ENCODE measurements at places on chromosomes 16 and 17. TPM values are rescaled to one million over a fixed set of nuclear protein-coding genes. Genes with fewer than 3 reads are reported as not detected.
A peak's percentile ranks its signal among the peaks of the same experiment; 100 is the strongest.

GRCh38 chr16:10647264-10647720 lies 47.4 kb downstream of the TEKT5 start:
- no peaks in the 10 kb centered on the region for H3K4me1 ChIP-seq
- H3K27ac ChIP-seq = no peak overlapping the region
- peaks cover 7% of the 10 kb centered on the region for H3K27me3 ChIP-seq
- DNase-seq = no peak

- peaks cover 2% of the 10 kb centered on the region for H3K4me1 ChIP-seq
- peaks cover 10% of the 10 kb centered on the region for H3K27me3 ChIP-seq
- no peaks in the 10 kb centered on the region for H3K36me3 ChIP-seq
- H3K4me3 ChIP-seq = no peak overlapping the region
- H3K27ac ChIP-seq = no peak overlapping the region
- DNase-seq = no peak
Measured at GRCh38 chr16:10517868-10518267, 62.5 kb downstream of the EMP2 start.

PPY gene
- total RNA-seq = not detected

DNA sequence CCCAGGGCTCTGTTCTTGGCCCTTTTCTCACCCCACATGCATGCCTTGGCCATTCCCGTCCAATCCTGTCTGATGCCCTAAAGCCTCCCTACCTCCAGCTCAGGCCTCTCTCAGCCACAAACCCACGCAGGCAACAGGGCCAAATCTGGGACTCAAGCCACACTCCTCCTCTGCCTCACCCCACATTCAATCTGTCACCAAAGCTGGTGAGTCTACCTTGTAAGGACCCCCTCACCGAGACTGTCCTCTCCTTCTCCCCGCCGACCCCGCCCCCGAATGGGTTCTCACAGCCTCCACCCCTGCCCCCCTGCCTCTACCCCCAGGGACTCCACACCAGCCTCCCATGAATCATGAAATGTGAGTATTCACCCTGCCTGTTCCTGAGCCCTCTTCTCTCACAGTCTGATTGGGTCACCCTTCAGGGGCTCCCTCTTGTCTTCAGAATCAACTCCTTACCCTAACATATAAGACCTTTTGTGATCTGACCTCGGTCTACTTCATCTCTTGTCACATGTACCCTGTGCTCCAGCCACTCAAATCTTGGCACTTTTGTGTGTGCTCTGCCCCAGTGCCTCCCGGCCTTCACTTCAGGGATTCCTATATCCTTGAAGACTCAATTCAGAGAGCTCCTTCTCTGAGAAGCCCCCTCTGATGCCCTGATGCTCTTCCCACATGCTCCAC lies 10.7 kb downstream of the EPOP start:
- peaks cover 3% of the 10 kb centered on the region for H3K36me3 ChIP-seq
- peaks cover 4% of the 10 kb centered on the region for H3K4me1 ChIP-seq
- no peak overlapping the region for H3K27ac ChIP-seq
- no peak overlapping the region for H3K4me3 ChIP-seq
- no peak for DNase-seq

DNA sequence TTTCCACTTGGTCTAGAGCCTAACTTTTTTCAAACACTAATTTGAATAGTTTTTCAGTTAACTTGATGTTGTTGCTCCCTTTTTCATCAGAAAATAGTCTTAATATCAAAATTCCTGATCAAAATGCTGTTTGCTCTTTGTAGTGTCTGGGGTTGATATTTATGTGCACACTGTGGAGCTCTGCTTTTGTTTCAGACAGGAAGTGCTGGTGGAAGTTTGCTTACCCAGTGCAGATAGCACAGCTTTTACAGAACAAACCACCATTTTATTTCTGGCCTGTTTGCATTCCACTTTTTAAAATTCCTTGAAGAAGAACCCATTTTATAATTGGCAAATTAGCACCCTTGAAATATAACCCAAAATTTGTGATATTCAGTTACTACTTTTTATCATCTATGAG lies 125.4 kb downstream of the MRTFB start:
- no peak overlapping the region for H3K4me3 ChIP-seq
- H3K27ac ChIP-seq = peak overlapping the region; percentile 59
- H3K4me1 ChIP-seq = peaks cover 13% of the 10 kb centered on the region
- H3K27me3 ChIP-seq = no peaks in the 10 kb centered on the region

DNA sequence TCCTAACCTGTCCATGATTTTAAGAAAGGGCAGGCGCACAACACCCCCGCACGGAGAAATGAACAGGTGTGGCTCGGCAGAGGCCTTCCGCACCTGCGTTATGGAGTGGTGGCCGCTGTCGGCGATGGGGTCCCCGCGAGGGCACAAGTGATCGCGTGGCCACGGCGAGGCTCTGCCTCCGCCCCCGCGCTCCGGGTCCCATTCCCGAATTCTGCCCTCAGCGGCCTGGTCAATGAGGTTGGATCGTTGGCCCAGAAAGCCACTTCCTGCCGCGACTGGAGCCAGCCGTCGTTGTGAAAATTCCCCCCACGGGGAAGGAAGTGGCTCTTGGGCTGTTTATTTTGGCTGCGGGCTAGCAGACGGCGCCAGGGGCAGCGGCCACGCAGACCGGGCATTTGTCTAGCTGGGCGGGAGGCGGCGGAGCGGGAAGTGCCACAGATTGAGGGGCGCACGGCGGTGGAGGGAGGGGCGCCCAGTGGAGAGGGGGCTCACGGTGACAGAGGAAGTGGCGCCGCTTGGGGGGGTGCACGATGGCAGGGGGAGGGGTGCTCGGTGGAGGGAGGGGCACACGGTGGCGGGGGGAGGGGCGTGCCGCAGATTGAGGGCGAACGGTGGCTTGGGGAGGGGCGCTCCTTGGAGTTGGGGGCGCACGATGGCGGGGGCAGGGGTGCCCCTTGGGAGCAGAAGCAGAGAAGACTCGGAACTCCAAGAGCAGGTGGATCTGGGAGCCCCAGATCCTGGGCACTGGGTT lies 25.0 kb downstream of the MRC2 start:
- no peaks in the 10 kb centered on the region for H3K36me3 ChIP-seq
- DNase-seq = no peak
- peak overlapping the region; percentile 95 for H3K4me3 ChIP-seq
- H3K27me3 ChIP-seq = no peaks in the 10 kb centered on the region

- H3K36me3 ChIP-seq = no peaks in the 10 kb centered on the region
- H3K27me3 ChIP-seq = no peaks in the 10 kb centered on the region
- H3K4me3 ChIP-seq = no peak overlapping the region
- no peak overlapping the region for H3K27ac ChIP-seq
- H3K4me1 ChIP-seq = no peaks in the 10 kb centered on the region
- no peak for DNase-seq
Measured at GRCh38 chr16:7227229-7227721, 105.4 kb upstream of the RBFOX1 start.

PROCA1 gene
- 6.3 TPM for total RNA-seq

CSNK1D gene
- 218 TPM for total RNA-seq

CCDC154 gene
- total RNA-seq = 3.6 TPM

DNA sequence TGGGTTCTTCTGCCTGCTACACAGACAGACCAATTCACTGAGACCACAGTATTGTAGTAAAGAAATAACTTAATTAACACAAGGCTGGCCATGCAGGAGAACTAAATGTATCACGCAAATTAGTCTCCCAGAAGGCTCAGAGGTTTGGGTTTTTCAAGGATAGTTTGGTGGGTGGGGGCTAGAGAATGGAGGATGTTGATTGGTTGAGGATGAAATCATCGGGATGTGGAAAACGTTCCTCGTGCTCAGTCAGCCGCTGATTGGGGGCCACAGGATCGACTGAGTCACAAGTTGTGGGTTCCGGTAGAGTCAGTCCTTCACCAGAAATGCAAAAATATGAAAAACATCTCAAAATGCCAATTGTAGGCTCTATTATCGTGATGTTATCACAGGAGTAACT lies 18.7 kb downstream of the RHOT1 start:
- no peaks in the 10 kb centered on the region for H3K36me3 ChIP-seq
- DNase-seq = no peak
- H3K27me3 ChIP-seq = no peaks in the 10 kb centered on the region
- H3K27ac ChIP-seq = no peak overlapping the region

DNA sequence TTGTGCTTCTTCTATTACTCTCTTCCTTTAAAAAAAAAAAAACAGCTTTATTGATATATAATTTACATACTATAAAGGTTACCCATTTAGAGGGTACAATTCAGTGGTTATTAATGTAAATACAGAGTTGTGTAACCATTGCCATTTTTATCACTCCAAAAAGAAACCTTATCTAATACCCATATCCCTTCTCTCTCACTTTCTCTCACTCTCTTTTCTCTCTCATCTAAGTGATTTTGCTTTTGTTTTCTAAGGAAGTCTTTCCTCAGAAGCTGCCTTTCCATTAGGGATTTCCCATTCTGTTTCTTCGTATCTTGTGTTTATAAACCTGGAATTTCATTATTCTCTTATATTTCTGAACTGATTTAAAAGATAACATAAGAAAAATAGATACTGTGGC lies 55.5 kb downstream of the NFAT5 start:
- no peak for DNase-seq
- peak overlapping the region; percentile 60 for H3K27ac ChIP-seq
- no peaks in the 10 kb centered on the region for H3K27me3 ChIP-seq
- H3K4me1 ChIP-seq = peaks cover 10% of the 10 kb centered on the region
- H3K4me3 ChIP-seq = no peak overlapping the region
